Left lung (tissue), 14 donors: ENCODE measurements at places on chromosomes 3 and 15. TPM values are rescaled to one million over a fixed set of nuclear protein-coding genes. Genes with fewer than 3 reads are reported as not detected.

Gene TICRR
- total RNA-seq = 1.8 TPM

Gene SPINK8
- not detected for total RNA-seq

Gene SLC41A3
- total RNA-seq = 48.6 TPM

- H3K4me3 ChIP-seq = no peak overlapping the region
- no peak overlapping the region for H3K27ac ChIP-seq
- no peak for DNase-seq
- H3K4me1 ChIP-seq = no peaks in the 10 kb centered on the region
Observed at GRCh38 chr3:113423699-113424098, 17.6 kb downstream of the CFAP44 start.

DNA sequence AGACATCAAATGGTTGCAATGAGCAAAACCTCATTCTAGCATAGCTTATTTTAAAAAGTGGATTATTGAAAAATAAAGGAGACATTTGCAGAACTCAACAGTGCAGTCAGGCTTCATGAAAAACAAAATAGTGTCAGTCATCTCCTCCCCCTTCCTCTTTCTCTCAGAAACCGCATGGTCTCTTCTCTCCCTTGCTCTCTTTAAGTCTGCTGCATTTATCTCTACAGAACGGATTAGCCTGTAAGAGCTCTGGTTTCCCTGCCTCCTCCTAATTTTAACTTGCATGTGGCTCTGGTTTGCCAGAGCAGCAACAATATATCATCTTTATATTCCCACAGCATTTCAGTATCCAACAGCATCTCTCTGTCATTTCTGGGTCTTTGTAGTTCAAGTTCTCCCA is 609.0 kb downstream of the MECOM start:
- no peak overlapping the region for H3K4me3 ChIP-seq
- H3K36me3 ChIP-seq = no peaks in the 10 kb centered on the region
- H3K27me3 ChIP-seq = no peaks in the 10 kb centered on the region
- no peak for DNase-seq
- H3K27ac ChIP-seq = no peak overlapping the region

GRCh38 chr15:62737551-62737950 is 305.0 kb upstream of the TPM1 start:
- H3K4me1 ChIP-seq = peaks cover 5% of the 10 kb centered on the region
- no peak for DNase-seq
- no peaks in the 10 kb centered on the region for H3K36me3 ChIP-seq
- H3K27ac ChIP-seq = no peak overlapping the region

GRCh38 chr3:17030956-17031652 is 146.3 kb downstream of the PLCL2 start:
- DNase-seq = no peak
- H3K36me3 ChIP-seq = no peaks in the 10 kb centered on the region
- H3K27me3 ChIP-seq = no peaks in the 10 kb centered on the region
- no peak overlapping the region for H3K4me3 ChIP-seq
- no peak overlapping the region for H3K27ac ChIP-seq
- H3K4me1 ChIP-seq = peaks cover 12% of the 10 kb centered on the region

Gene ITGA11
- total RNA-seq = 2.1 TPM

- H3K36me3 ChIP-seq = no peaks in the 10 kb centered on the region
- H3K4me3 ChIP-seq = no peak overlapping the region
- no peaks in the 10 kb centered on the region for H3K27me3 ChIP-seq
Observed at GRCh38 chr3:87987952-87988351, 70.9 kb downstream of the CGGBP1 start.

DNA sequence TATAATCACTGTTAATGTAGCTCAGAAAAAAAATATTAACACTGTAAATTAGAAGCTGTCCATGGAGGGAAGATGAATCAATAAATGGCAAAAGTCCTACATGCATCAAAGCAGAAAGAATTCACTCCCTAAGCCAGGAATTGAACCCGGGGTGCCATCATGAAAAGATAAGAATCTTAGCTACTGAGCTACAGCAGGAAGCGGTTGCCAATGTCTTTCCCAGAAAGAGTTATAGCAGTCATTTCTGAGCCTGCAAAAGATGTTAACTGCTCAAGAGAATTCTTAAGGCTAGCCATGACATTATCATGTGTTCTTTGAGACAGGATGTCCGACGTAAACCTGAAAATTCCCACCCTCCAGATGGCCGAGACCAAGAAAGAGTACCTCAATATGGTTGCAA is 47.4 kb upstream of the MKRN3 start:
- no peak overlapping the region for H3K4me3 ChIP-seq
- no peaks in the 10 kb centered on the region for H3K36me3 ChIP-seq
- no peaks in the 10 kb centered on the region for H3K27me3 ChIP-seq
- no peaks in the 10 kb centered on the region for H3K4me1 ChIP-seq

DNA sequence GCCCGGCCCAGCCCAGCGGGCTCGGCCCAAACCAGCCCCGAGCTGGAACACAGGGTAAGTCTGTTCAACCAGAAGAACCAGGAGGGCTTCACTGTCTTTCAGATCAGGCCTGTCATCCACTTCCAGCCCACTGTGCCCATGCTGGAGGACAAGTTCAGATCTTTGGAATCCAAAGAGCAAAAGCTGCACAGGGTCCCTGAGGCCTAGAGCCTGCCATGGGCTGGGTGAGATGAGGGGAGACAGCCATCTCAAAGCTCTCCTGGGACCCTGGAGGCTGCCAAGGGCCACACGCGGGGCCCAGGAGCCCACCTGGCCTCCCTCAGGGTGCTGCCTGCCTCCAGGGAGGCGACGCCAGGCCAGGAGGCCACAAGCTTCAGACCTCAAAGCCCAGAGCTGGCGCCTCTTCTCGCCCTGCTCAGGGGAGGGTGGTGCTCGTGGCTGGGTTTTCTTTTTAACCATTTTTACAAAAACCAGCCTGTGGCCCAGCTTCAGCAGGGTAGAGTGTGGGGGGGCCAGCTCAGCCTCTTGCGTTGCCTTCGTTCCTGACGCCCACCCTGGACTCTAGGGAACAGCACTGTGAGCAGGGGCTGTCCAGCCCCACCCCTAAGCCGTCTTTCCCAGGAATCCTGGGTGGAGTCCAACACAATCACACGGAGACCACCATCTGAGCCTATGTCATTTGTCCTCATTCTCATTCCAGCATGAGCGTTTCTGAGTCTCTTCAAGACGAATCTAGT is 107.0 kb downstream of the ETFA start:
- no peaks in the 10 kb centered on the region for H3K27me3 ChIP-seq
- no peak overlapping the region for H3K4me3 ChIP-seq
- H3K4me1 ChIP-seq = no peaks in the 10 kb centered on the region

GRCh38 chr3:188154809-188155574 is 1.0 kb downstream of the LPP start:
- peak overlapping the region; percentile 94 for H3K27ac ChIP-seq
- no peak for DNase-seq
- H3K4me1 ChIP-seq = peaks cover 71% of the 10 kb centered on the region
- H3K4me3 ChIP-seq = peak overlapping the region; percentile 69
- no peaks in the 10 kb centered on the region for H3K27me3 ChIP-seq

DNA sequence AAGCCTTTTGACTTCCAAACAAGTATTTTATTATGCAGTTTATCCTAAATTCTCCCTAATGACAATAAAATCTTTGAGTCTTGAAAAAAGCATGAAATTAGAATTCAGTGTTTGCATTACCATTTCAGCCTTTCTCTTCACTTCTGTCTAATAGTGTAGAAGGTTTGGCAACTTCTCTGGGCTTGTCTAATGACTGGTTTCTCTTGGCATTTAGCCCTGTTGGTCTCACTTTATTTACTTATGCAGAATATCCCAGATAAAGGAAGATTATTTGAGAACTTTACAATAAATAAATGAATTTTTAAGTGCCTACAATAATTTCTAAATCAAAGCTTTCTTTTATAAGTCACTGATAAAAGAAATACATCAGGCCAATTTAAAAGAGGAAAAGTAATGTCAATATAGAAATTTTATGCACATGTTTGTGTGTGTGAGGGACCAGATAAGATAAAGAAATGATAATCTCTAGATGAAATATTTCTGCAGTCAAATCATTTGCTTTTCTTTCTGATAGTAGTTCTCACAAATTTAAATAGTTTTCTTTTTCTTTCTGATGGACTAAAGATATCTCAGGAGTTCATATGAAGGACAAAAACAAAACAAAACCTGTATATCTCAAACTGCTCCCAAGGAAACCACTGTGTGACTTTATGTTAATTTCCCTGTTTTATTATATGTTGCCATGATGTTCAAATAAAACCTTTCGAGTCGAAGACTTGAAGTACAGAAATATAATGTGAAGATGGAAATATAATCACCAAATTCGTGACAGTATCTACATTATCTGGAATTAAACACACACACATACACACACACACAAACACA is 533.1 kb upstream of the CBLB start:
- no peaks in the 10 kb centered on the region for H3K36me3 ChIP-seq
- no peak overlapping the region for H3K27ac ChIP-seq
- no peaks in the 10 kb centered on the region for H3K27me3 ChIP-seq
- DNase-seq = peak; percentile 24

- H3K36me3 ChIP-seq = peaks cover 16% of the 10 kb centered on the region
- no peak overlapping the region for H3K4me3 ChIP-seq
- no peak overlapping the region for H3K27ac ChIP-seq
- H3K27me3 ChIP-seq = no peaks in the 10 kb centered on the region
- no peak for DNase-seq
Observed at GRCh38 chr3:81622395-81622794, 139.1 kb downstream of the GBE1 start.

Gene CHST13
- total RNA-seq = 0.61 TPM

- no peaks in the 10 kb centered on the region for H3K27me3 ChIP-seq
- no peak overlapping the region for H3K4me3 ChIP-seq
- no peak for DNase-seq
- H3K27ac ChIP-seq = no peak overlapping the region
Observed at GRCh38 chr15:39997031-39997430, 42.0 kb downstream of the SRP14 start.

Gene IL5RA
- 0.50 TPM for total RNA-seq

Gene GUCA1C
- total RNA-seq = not detected

Gene SPTBN5
- total RNA-seq = 2.2 TPM

Gene PODXL2
- 12.3 TPM for total RNA-seq

Gene ANO10
- 52.2 TPM for total RNA-seq

Gene NANOGP8
- total RNA-seq = 0.60 TPM

DNA sequence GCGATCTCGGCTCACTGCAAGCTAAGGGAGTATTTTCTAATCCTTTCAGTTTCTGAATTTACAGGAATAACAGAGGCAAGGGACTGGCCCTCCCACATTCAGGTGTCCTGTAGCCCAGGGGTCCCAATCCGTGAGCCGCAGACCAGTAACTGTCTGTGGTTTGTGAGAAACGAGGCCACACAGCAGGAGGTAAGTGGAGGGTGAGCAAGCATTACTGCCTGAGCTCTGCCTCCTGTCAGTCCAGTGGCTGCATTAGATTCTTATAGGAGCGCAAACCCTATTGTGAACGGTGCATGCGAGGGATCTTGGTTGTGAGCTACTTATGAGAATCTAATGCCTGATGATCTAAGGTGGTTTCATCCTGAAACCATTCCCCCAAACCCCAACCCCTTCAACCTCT is 5.0 kb upstream of the IL17RC start:
- no peaks in the 10 kb centered on the region for H3K27me3 ChIP-seq
- no peaks in the 10 kb centered on the region for H3K36me3 ChIP-seq
- no peak overlapping the region for H3K4me3 ChIP-seq

GRCh38 chr3:14132689-14133088 is 7.8 kb downstream of the TMEM43 start:
- no peak overlapping the region for H3K27ac ChIP-seq
- H3K36me3 ChIP-seq = peaks cover 5% of the 10 kb centered on the region
- H3K4me3 ChIP-seq = no peak overlapping the region
- DNase-seq = no peak

DNA sequence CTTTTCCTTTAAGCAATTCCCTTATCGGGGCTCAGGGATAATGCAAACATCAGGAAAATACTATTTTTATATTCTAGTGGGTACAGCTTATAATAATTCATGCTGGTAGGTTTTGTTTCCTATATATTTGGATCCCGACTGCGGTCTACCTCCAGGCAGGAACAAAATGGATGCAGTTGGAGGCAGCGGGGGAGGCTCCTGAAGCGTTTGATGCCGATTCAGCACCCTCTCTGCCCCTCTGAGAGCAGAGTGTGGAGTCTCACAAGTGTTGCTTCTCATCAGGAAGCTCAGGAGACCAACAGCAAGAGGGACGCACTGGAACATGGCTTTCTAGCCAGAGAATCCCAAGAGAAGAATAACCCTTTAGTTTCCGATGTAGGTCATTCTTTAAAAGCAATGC is 104.9 kb downstream of the RORA start:
- no peaks in the 10 kb centered on the region for H3K4me1 ChIP-seq
- DNase-seq = no peak
- no peaks in the 10 kb centered on the region for H3K27me3 ChIP-seq
- H3K27ac ChIP-seq = no peak overlapping the region
- H3K36me3 ChIP-seq = no peaks in the 10 kb centered on the region

Gene ARGFX
- not detected for total RNA-seq

Gene LRRIQ4
- total RNA-seq = 0.12 TPM

Gene HIGD2B
- total RNA-seq = not detected

GRCh38 chr15:85943791-85944190 is 135.9 kb upstream of the AGBL1 start:
- no peaks in the 10 kb centered on the region for H3K27me3 ChIP-seq
- no peaks in the 10 kb centered on the region for H3K36me3 ChIP-seq
- H3K27ac ChIP-seq = no peak overlapping the region
- no peaks in the 10 kb centered on the region for H3K4me1 ChIP-seq

Gene RYR3
- total RNA-seq = 0.24 TPM

Gene ROBO2
- total RNA-seq = 4.9 TPM

DNA sequence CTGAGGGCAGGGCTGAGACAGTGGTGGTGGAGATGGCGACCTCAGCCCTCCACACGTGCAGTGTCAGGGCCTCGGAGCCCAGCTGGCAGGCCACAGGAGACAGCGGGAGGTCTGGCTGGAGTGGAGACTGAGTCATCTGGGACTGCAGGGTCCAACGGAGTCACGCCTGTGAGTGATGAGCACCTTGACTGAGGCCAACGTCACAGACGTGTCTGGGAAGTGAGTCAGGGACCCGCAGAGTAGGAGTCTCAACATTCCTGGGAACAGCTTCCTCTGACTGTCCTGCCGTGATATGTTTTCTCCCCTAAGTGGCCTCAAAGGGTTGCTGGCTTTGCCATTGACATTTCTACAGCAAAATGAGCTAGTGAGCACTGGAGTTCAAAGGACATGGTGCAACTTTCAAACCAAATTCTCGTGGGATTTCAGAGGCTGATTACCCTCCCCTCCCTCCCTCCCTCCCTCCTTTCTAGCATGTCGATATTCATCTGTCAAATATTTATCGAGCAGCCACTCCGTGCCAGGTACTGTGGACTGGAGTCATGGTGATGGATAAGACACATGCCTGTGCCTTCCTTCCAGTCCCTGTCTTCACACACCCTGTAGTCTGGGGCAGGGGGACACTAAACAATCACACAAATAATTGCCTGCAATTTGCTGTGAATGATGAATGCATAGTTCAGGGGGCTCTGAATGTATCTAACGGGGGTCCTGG is 53.3 kb upstream of the AMOTL2 start:
- H3K4me1 ChIP-seq = no peaks in the 10 kb centered on the region
- H3K4me3 ChIP-seq = no peak overlapping the region
- H3K27ac ChIP-seq = no peak overlapping the region
- DNase-seq = no peak
- H3K27me3 ChIP-seq = no peaks in the 10 kb centered on the region
